WERI-Rb-1 (cell line): ENCODE measurements at places on chromosomes 3 and 15.

GRCh38 chr3:37944391-37944842 is 46.2 kb upstream of the VILL start:
- DNase-seq = no peak

- DNase-seq = no peak
These were observed 287.7 kb downstream of the RORA start for GRCh38 chr15:60941448-60941847.

GRCh38 chr3:100717063-100717462 is 7.8 kb downstream of the TFG start:
- DNase-seq = no peak

DNA sequence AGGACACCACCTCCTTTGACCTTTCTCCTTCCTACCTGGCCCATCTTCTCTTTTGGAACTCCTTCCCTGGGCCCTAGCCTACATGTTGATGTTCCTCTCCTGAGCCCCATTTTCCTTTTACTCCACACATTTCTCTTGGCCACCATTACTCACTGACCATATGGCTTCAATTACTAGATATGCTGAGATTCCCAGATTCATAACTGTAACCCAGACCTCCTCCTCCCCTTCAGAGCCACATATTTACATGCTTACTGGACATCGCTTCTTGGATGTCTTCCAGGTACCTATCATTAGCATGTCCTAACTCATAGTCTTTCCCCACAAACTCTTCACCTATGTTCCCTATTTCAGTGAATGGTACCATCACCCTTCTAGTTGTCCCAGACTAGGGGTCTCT is 24.4 kb upstream of the TRIM59 start:
- no peak for DNase-seq

GRCh38 chr15:45276831-45277230 is 24.8 kb downstream of the SLC28A2 start:
- DNase-seq = no peak

- DNase-seq = peak; percentile 74
These were observed 23.7 kb downstream of the TPRA1 start for GRCh38 chr3:127566833-127567232.

GRCh38 chr3:42660898-42661297 is 7.4 kb downstream of the ZBTB47 start:
- peak; percentile 72 for DNase-seq

DNA sequence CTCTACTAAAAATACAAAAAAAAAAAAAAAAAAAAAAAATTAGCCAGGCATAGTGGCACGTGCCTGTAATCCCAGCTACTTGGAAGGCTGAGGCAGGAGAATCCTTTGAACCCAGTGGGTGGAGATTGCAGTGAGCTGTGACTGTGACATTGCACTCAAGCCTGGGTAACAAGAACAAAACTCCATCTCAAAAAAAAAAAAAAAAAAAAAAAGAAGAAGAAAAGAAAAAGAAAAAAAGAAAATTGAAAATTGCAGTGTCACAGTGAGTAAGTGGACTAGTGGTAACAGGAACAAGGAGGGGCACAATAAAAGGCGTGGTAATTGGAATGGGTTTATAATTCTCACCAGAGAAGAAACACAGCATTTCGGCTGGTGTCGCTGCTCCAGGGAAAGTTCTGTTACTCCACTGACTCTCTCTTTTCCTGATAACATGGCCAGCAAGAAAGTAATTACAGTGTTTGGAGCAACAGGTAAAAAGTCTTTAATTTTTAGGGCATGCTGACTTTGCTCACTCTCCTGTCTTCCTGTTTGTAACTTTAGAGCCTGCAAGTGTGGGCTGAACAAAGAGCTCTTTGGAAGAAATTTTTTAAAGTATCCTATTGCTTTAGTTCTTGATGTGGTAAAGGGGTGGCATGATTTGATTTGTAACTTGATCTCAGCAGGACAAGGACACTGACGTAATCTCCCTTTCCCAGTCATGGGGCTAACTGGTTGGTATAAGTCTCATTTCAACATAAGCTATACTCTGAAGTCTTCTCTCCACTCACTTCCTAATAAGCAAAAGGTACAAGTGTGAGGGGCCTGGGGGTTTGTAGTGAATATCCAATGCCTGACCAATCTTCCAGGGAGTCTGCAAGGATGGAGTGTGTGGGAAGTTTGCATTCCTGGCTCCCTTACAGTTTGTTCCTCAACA is 22.1 kb upstream of the TRA2B start:
- no peak for DNase-seq

GRCh38 chr3:101943029-101943428 is 93.7 kb downstream of the NFKBIZ start:
- DNase-seq = no peak

GRCh38 chr3:155208183-155208800 is 85.2 kb downstream of the STRIT1 start:
- DNase-seq = no peak

GRCh38 chr3:126399351-126399735 is 4.6 kb downstream of the CFAP100 start:
- no peak for DNase-seq

- DNase-seq = no peak
These were observed 154.3 kb downstream of the GOLIM4 start for GRCh38 chr3:167941234-167941995.

GRCh38 chr15:51758645-51759044 is 7.2 kb downstream of the TMOD2 start:
- no peak for DNase-seq

DNA sequence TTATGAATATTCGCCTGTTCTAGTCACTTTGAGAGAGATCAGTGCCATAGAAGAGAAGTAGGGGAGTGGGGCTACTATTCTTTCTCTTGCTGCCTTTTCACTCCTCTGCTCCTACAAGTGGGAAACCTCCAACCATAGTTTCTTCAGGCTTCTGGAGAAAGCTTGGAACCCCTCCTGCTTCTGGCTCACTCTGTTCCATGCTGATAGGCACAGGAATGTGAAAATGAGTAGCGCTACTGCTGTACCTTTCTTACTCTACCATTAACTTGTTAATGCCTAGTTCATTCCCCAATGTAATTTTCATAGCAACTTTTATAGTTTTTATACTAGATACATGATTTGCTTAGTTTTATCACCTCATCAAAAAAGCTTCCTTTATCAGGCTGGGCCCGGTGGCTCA is 26.7 kb upstream of the JMJD7 start:
- no peak for DNase-seq

GRCh38 chr3:71138410-71138809 is 445.1 kb downstream of the FOXP1 start:
- DNase-seq = no peak

DNA sequence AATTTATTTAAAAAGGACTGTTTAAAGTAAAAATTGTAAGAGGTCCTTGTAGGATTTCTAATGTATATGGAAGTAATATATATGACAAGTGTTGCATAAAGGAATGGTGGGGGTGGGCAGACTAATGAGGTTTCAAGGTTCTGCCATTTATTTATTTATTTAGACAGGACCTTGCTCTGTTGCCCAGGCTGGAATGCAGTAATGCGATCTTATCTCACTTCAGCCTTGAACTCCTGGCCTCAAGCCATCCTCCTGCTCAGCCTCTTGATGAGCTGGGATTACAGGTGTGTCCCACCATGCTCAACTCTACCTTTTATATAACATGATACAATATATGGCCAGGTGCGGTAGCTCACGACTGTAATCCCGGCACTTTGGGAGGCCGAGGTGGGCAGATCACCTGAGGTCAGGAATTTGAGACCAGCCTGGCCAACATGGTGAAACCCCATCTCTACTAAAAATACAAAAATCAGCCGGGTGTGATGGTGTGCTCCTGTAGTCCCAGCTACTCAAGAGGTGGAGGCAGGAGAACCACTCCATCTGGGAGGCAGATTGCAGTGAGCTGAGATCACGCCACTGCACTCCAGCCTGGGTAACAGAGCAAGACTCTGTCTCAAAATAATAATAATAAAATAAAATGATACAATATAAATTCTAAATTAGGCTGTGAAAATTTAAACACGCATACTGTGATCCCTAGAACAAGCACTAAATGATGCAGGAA is 33.8 kb upstream of the IGF2BP2 start:
- DNase-seq = no peak

DNA sequence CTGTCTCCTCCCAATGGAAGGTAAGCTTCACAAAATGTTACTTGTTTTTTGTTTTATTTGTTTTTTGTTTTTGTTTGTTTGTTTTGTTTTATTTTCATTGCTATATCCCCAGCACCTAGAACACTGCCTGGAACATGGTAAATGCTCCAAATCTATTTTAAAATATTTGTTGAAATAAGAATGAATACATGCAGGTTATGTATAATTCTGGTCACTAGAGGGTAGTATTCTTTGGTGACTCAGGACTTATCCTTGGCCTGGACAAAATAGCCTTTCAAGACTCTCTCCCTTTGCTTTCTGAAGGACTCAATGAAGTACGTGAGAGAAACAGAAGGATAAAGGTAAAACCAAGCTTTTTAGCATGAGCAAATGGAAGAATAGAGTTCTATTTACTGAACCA is 46.9 kb upstream of the PPP2R3A start:
- no peak for DNase-seq

GRCh38 chr3:21117370-21117769 is 633.6 kb downstream of the ZNF385D start:
- no peak for DNase-seq

DNA sequence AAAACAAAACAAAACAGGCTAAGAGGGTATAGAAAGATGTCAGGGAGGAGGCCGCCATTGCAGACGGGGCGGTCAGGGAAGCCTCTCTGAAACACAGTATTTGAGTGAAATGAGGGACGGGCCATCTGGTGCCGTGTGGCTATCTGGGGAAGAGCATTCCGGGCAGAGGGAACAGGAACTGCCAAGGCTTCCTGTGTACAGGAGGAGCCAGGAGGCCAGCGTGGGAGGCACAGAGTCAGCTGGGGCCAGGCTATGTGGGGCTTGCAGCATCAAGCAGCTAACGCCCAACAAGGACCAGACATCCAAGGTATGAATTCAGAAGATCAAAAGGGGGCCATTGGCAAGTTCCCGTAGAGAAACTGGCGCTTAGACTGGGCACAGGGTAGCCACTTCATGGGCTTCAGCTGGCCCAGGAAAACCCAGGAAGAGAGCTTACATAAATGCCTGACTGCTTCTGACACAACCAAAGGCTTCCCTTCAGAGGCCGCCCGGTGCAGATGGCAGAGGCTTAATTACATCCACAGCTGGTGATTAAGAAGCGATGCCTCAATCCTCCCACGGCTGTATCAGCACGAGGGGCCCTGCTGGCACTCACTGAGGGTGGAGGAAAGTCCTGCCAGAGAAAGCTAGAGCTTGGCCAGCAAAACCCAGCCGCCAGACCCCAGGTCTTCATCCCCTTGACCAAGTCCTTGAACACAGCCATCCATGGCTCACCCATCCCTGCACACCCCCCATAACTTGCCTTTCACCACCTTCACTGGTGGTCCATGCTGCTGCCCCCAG is 144.9 kb downstream of the MEGF11 start:
- peak; percentile 92 for DNase-seq

- DNase-seq = peak; percentile 20
These were observed 2.9 kb downstream of the THBS1 start for GRCh38 chr15:39583596-39584265.

- DNase-seq = no peak
These were observed 6.7 kb upstream of the LTF start for GRCh38 chr3:46471371-46471914.

- no peak for DNase-seq
These were observed 19.8 kb upstream of the CELF6 start for GRCh38 chr15:72339777-72340177.

DNA sequence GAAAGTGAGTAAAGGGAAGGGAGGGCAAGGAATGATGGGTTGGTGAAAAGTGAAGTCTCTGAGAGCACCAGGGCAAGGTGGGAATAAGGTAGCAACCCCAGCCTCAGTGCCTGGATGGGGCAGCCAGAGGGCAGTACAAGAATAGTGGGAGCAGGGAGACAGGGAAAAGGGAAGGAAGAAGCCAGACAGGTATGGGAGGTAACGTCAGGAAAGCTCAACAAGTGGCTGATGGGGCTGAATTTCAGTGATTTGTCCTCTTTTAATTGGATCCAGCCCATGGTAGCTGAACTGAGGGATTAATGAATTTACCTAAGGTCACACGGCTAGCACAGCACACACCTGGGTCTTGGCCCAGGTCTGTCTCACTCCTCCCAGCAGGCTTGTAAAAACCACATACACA is 12.6 kb downstream of the RORA start:
- peak; percentile 57 for DNase-seq

- DNase-seq = no peak
These were observed 142.9 kb downstream of the PDZRN3 start for GRCh38 chr3:73481888-73482287.

GRCh38 chr3:120100711-120101110 is 6.5 kb upstream of the GSK3B start:
- DNase-seq = no peak

GRCh38 chr15:47618241-47618640 is 99.1 kb upstream of the SEMA6D start:
- no peak for DNase-seq

DNA sequence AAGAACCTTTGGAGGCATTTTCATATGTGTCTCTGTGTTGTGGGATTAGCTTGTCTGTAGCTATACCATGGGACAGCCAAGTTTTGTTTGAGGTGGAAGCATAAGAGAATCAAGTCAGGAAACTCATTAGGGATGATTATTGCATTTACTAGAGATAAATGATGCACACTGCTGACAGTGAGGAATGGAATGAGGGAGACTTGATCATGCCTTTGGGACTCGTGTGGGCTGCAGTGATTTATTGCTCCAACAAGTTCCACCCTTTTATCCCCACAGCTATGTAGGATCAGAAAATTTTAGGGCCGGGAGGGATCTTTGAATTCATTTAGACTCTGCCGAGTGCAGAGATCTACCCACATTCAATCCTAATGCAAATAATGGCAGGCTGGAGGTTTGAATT is 16.3 kb downstream of the ZNF385D start:
- DNase-seq = no peak

GRCh38 chr15:25783607-25784540 is 79.3 kb downstream of the ATP10A start:
- peak; percentile 38 for DNase-seq

GRCh38 chr3:110846971-110847370 is 224.6 kb upstream of the NECTIN3 start:
- DNase-seq = no peak

DNA sequence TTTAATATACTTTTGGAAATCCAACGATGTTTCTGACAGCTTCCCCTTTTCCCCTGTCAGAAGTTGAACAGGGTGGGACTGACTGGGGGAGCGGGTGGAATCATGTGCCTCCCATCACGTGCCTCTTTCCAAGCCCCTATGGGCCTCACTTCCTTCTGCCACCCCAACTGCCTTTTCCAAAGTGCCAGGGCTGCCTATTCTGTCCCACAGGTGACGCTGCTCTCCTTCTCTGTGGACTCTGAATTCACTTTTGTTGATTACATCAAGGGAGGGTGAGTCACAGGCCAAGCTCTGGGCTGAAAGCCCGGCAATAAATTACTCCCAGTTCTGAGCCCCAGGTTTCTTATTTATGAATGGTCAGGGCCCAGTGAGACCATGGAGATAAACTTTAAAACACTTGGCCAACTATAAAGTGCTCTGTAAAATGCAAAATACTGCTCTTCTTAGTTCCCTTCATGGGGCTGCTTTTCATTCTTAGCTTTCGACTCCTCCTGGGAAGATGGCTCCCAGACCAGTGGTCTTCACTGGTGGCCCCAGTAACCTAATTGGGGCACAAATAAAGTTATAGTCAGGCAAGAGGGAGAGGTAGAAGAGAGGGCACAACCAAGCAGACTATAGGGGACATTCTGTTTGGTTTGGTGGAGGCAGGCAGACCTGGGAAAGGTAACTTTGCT is 12.3 kb downstream of the CPNE9 start:
- DNase-seq = no peak

- DNase-seq = no peak
These were observed 57.9 kb upstream of the DLG1 start for GRCh38 chr3:197356275-197356674.

- DNase-seq = no peak
These were observed 4.5 kb downstream of the THBS1 start for GRCh38 chr15:39585389-39585841.
